ENCODE measurements at places on chromosomes 5 and 9. TPM values are rescaled to one million over a fixed set of nuclear protein-coding genes. Genes with fewer than 3 reads are reported as not detected.

Gene COL15A1
- not detected for total RNA-seq

Gene IL17B
- total RNA-seq: not detected

Gene PITX1
- 117 TPM for total RNA-seq

Gene CKMT2
- total RNA-seq: not detected

Gene SLC6A18
- not detected for total RNA-seq

Gene BTNL3
- total RNA-seq: 0.14 TPM

Gene SCGB3A1
- not detected for total RNA-seq

Gene CDKN2A
- total RNA-seq: 46.6 TPM

Gene GABBR2
- total RNA-seq: 0.23 TPM

Gene ADAMTSL2
- 0.68 TPM for total RNA-seq

Gene ZNF454
- total RNA-seq: not detected

Gene STC2
- total RNA-seq: 224 TPM

Gene PCYOX1L
- total RNA-seq: 8.7 TPM

Gene TMEM252
- not detected for total RNA-seq

Gene LRRC70
- 0.56 TPM for total RNA-seq

DNA sequence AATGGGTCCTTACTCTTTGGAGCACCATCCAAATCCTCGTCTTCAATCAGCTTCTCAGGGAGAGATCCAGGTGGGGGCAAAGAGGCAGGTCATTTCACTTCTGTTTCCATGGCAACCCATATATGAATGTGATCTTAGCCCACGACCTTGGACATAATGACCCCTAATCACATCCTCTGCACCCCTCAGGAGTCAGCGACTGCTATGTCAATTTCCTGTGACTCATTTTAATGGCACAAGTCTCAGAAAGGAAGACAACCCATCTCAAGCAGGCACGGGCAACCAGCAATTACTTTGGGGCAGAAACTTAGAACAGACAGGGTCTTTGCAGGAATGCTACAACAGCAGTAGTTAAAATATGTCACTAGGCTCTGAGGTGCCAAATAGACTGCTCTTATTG lies 591.2 kb downstream of the TLR4 start:
- DNase-seq: no peak

- no peak for DNase-seq
Measured at GRCh38 chr5:78647351-78647818, 1.2 kb downstream of the LHFPL2 start.

DNA sequence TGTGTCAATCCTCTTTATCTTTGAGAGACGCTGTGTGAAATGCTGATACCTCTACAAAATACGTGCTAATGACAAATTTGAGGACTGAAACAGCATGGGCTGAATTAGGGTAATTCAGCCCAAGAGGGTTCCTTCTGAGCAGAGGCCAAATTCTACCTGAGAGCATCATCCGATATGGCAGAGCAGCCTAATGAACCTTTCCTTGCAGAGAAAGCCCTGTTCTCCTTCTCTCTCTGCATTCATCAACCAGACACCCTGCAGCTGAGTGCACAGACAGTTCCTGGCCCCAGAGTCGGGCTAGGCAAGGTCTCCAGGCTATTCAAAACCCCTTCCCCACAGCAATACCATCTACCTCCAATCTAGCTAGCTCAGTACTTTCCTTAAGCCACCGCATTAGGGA lies 77.9 kb downstream of the TRIM32 start:
- no peak for DNase-seq

- DNase-seq: no peak
Measured at GRCh38 chr9:112043423-112043822, 131.7 kb downstream of the SUSD1 start.

DNA sequence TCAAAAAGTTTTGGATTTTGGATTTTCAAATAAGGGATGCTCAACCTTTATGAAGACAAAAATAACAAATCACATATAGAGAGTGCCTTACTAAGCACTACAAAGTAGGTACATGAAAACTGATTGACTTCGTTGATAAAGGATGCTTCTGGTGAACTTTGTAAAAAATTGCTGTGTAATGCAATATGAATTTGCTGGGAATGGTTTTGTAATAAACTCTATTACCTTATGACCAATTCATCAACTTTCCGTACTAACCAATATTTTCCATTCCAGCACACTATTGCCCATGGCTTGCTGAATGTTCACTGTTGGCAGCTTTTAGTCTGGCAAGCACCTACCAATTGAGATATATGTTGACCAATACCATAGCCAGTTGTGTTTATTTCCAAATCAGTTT lies 23.4 kb upstream of the ZNF474 start:
- DNase-seq: no peak

DNA sequence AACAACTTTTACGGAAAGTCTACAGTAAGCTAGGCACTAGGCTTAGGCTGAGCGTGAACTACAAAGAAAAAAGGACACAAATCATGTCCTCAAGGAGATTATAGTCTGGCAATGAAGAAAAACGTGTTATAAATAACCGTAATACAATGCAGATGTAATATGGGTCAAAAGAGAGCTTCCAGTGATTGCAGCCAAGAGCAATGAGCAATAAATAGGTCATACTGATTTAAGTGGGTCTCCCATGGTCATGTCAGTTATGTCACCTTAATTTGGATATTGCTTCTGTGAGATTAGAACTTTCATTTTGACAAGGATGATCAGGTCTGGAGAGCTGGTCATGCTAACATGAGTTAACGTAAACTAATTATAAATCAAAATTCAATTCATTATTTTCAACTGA lies 158.6 kb upstream of the GNA14 start:
- no peak for DNase-seq

DNA sequence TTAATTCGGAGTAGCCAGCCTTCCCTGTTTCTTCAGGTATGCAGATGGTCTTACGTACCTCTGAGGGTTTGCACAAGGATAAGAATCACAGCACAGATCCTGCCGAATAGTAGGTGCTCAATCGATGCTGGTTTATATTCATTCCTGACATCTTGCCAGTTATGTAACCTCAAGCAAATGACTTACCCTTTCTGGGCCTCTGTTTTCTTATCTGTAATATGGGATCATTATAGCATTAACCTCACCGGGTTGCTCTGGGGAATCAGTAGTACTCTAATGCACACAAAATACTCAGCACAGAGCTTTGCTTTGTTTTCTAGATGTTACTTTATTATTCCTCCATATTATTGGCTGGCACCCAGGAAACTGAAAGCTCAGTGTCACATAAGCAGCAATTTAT lies 7.7 kb upstream of the NR5A1 start:
- DNase-seq: no peak

DNA sequence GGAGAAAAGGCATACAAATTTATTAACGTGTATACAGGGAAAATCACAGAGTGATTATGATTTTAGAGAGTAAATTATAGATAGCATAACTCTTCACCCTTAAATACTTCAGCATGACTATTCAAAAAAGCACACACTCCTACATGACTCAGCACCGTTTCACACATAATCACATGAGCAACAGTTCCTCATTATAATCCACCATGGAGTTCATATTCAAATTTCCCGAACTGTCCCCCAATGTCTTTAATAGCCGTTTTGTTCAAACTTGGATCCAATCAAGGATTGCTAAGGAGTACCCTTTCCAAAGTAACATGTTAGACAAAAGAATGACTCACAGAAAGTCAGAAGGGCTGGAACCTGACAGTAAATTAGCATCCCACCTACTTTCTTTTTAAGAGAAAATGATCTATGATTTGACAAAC lies 32.1 kb downstream of the RAPGEF1 start:
- DNase-seq: no peak

DNA sequence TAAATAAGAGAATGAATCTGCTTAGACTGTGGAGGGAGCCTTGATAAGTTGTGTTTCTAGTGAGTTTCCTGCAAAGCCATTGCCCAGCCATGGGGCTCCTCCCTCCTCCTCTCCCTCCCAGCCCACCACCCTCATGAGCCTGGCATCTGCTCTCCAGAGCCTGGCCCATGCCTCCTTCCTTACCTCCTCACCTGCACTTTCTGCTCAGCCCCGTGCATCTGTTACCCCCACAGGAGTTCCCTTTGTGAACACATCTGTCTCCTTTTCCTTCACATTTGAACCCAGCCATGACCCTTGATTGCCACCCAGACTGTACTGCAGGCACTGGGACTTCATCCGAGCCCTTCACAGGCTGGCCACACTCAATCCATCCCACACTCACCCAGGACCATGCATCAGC lies 395.6 kb downstream of the IRX2 start:
- no peak for DNase-seq

DNA sequence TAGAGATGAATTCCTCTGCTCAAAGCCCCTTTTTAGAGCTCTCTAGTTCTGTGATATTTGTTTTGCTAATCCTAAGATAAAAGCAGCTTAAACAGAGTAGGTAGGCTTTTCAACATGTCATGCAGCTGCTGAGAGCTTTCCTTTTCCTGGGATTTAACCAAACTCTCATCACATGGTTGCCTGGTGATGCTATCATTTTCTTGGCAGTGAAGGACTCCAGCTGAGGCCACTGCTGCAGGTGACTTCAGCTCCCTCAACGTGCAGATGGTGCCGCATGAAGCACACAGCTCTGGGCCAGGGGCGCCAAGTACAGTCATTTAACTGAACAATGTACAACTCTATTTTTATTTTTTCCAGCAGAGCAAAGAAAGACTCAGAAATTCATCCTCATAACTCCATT lies 42.2 kb downstream of the SECISBP2 start:
- DNase-seq: no peak

- peak; percentile 62 for DNase-seq
Measured at GRCh38 chr5:97534166-97534565, 351.1 kb upstream of the RIOK2 start.

- no peak for DNase-seq
Measured at GRCh38 chr9:12760758-12761157, 14.1 kb upstream of the LURAP1L start.

GRCh38 chr9:106277966-106278365 lies 583.6 kb downstream of the TMEM38B start:
- no peak for DNase-seq

DNA sequence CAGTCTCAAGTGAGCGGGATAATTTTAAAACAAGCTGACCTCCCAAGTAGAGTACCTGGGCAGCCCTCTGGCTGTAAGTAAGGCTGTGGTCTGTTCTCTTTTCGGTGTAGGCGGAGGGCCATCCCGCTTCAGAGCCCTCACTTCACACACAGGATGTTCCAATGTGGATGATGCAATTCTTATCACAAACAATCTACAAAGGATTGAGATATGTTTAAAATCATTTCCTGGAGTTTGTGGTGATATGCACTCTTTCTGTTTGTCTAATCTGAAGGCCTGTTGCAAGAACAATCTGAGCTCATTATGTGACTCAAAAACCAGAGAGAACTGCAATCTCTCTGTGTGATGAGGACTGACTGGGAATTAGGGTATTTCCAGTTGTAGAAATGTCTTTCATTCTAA lies 42.5 kb downstream of the ITGA2 start:
- DNase-seq: no peak

DNA sequence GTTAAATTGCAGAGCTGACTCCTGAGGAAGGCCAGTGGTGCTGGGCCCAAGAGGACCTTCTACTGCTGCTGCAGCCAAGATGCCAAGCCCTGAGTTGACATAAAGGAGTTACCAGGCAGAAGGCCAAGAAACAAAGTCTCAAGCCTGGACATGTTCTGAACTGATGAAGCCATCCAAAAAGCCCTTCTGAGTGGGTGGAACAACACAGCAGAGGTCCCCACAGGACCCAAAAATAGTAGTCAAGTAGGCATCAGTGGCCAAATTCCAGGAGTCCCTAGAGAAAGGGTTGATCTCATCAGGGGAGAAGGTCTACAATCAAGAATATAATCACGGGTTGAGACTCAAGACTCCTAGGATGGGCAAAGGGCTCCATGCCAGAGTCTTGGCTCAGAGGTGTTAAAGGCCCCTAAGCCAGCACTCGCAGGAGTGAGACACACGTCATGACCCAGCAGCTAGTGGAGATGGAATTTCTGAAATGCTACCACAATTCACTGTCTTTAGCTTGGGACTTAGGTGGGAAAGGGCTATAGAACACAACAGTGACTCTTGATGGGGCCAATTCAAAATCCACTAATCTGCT lies 119.7 kb downstream of the FANCC start:
- no peak for DNase-seq

DNA sequence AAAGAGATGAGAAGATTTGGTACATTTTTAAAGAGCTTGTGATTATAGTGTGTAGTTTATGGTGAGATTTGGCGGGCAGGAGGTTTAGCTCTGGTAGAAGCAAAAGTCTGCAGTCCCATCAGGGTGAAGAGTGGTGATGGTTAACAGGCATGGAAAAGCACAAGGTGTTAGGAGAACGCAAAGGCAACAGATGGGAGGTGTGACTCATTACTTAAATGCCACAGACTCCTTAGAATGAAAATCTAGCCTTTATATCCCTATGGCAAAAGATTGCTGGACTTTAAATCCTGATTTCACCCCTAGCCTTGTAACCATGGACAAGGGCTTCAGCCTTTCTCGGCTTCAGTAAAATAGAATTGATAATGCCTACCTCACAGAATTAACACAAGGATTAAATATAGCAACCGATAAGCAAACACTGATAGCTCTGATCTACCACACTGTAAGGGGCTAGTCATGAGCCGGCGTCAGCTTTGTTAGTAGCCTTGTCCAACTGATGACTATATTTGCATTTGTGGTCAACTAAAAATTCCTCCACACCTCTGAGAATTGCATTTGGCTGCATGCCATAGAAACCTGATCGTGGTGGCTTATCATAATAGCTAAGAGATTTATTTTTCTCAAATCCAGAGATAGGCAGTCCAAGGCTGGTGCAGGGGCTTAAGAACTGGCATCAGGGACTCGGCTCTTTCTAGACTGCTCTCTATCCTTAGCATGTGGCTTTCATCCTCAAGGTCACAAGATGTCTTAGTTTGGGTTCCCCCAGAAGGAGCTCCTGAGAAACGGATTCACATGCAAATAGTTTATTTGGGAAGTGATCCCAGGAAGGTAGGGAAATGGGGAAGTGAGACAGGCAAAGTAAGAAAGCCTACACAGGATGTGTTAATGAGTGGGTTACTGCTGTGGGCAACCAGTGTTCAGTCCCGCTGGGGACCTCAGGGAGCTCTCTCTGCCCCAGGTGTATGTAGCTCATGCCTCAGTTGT lies 19.6 kb downstream of the MFAP3 start:
- DNase-seq: no peak

DNA sequence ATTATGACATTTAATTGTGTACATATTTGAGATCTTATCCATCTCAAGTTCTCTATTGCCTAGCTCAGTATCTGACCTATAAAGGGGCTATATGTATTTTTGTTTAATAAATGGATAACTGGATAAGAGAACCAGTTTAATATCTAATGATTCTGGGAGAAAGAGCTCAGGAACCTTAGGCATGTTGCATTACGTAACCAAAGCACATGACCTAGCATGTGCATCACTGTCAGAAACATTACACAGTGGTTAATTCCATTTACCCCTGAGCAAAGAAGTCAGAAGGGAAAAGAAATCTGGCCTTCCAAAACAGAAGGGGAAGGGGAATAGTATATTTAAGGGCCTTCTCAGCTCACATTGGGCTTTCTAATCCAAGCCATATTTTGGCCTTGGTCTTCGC lies 12.3 kb downstream of the PAPPA start:
- DNase-seq: no peak

- no peak for DNase-seq
Measured at GRCh38 chr9:137521405-137521985, 28.7 kb downstream of the PNPLA7 start.
